NCI-H1930 (cell line): ENCODE measurements at places on chromosomes 7 and 10.

DNA sequence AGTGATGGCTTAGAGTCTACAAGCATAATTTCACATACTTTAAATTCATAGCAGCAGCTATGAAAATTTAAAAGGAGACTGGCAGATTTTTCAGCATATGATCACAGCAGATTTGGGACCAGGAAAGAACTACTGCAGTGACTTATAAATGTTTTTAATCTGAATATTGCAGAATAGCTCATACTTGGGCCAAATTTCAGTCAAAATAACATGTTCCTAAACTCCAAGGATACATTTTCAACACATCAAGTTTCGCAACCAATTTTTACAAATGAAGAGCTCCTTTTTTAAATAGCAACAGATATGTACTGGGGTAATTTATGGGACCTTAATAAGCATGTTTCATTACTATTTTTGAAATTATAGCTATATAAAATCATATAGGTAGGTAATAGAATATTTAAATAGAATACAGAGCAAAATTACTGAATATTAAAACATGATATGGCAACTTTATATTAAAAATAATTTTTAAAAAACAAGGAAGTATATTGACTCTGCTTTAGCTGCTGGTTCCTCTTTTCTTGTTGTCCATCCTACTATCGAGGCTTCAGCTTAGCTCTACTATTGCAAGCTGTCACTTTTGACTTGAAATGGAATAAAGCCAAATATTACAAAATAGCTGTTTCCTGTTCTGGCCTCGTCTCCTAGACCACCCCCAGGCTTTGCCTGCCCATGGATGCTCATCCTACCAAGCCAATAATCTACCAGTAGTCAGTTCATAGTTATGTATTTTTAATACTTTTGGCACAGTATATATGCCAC, 123.1 kb downstream of the NRBF2 start:
- no peak for DNase-seq

GRCh38 chr10:19874190-19874589, 58.0 kb downstream of the PLXDC2 start:
- no peak for DNase-seq

DNA sequence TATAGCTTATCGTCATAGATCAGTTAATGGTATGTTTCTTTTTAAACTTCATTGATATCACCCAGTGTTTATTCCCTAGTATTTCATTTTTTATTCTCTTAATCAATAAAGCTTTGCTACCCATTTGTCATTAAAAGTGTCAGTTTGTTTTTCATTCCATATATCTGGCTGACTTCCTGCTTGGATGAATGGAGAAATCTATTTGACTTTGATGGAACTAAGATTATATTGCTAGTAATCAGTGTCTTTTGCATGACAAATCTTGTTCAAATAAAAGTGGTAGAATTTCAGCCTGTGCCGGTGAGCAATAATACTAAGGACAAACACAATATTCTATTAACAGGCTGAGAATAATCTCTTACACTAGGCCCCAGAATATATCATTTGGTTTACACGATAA, 203.3 kb downstream of the SEC23IP start:
- no peak for DNase-seq

GRCh38 chr7:99459087-99459486, 6.9 kb downstream of the ATP5MF start:
- DNase-seq = no peak

DNA sequence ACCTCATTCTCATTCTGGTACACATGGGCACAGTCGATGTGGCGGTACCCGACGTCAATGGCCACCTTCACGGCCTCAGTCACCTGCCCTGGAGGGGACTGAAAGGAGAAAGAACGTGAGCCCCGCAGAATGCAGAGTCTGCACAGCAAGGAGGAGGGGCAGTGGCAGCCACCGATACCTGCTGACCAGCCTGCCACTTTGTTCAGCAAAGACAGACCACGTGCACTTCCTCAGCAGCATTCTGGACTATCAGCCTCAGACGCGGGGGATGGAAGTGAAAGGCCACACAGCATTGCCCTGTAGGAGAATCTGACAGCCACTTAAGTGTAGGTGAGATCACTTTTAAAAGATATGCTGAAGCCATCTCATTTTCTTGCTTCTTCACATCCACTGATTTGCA, 7.2 kb downstream of the AKR1B1 start:
- no peak for DNase-seq

GRCh38 chr7:133602291-133602690, 349.4 kb downstream of the EXOC4 start:
- no peak for DNase-seq

- no peak for DNase-seq
Measured at GRCh38 chr10:78937800-78938694, 130.7 kb upstream of the ZMIZ1 start.

DNA sequence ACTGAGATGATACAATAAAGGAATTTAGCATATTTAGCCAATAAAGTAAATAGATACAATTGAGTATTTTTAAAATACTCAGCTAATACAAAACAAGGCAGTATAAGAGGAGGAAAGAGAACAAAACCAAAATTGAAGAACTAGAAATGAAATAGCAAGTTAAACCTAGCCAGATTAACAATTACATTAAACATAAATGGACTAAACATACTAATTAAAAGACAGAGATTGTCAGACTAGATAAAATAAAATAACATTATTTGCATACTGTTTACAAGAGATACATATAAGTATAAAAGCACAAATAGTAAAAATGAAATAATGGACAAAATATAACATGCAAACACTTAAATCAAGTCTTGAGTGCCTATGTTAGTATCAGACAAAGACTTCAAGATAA, 517.7 kb upstream of the PHF14 start:
- no peak for DNase-seq

GRCh38 chr7:85471307-85471706, 284.5 kb upstream of the SEMA3D start:
- no peak for DNase-seq

DNA sequence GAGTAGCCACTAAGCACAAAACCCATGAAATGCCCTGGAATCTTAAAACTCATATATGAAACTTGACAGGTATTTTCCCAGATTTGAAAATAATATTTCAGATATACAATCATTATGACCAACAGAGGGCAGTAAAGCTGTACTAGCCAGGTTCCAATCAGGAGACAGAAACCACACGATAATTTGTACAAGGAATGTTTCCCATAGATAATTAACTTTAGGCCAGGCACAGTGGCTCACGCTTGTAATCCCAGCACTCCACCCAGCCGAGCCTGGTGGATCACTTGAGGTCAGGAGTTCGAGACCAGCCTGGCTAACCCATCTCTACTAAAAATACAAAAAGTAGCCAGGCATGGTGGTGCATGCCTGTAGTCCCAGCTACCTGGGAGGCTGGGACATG, 31.0 kb upstream of the NUB1 start:
- no peak for DNase-seq

GRCh38 chr7:50499092-50499491, 48.9 kb upstream of the FIGNL1 start:
- DNase-seq = no peak

DNA sequence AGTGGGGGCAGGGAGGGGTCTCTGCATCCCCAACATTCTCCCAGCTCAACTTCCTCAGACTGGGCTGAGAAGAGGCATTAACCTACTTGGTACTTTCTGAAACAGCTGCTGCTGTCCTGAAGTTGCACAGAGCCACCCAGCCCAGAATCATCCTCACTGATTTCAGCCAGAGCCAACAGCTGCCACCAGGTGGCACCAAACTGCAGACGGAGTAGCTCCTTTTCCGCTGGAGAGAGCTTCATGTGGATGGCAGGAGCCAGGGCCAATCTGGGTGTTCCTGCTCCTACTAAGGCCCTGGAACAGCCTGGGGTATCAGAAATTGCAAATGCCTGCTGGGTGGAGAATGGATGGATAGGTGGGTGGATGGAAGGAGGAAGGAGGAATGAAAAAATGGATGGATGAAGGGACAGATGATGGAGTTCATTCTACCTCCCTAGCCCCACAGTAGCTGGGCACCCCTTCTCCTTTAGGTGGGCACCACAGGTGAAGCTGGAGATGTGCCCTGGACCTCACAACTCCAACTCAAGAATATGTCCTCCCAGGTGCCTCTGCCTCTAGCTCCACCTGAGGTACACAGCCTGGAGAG, 11.8 kb upstream of the DRGX start:
- peak; percentile 12 for DNase-seq

- DNase-seq = no peak
Measured at GRCh38 chr7:20395511-20395910, 64.8 kb downstream of the ITGB8 start.

DNA sequence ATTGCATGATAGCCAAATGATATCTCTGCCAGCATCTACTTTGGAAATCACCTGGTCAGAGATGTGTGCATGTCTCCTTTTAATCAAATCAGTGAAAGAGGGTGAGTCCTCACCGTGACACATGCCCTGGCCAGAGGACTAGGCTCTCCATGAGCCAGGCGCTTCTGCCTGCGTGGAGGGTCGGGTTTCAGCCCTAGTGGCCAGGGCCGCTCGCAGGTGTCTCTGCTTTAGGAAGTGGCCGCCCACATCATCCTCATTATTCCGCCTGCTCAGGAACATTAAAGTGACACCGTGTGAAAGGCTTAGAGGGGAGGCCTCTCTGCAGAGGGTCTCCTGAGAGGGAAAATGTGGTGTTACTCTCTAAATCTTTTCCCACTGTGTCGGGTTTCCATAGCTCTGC, 173.6 kb upstream of the PRKCQ start:
- DNase-seq = no peak

GRCh38 chr7:84999450-84999849, 187.4 kb downstream of the SEMA3D start:
- no peak for DNase-seq

- no peak for DNase-seq
Measured at GRCh38 chr7:112341464-112341863, 108.8 kb upstream of the IFRD1 start.

DNA sequence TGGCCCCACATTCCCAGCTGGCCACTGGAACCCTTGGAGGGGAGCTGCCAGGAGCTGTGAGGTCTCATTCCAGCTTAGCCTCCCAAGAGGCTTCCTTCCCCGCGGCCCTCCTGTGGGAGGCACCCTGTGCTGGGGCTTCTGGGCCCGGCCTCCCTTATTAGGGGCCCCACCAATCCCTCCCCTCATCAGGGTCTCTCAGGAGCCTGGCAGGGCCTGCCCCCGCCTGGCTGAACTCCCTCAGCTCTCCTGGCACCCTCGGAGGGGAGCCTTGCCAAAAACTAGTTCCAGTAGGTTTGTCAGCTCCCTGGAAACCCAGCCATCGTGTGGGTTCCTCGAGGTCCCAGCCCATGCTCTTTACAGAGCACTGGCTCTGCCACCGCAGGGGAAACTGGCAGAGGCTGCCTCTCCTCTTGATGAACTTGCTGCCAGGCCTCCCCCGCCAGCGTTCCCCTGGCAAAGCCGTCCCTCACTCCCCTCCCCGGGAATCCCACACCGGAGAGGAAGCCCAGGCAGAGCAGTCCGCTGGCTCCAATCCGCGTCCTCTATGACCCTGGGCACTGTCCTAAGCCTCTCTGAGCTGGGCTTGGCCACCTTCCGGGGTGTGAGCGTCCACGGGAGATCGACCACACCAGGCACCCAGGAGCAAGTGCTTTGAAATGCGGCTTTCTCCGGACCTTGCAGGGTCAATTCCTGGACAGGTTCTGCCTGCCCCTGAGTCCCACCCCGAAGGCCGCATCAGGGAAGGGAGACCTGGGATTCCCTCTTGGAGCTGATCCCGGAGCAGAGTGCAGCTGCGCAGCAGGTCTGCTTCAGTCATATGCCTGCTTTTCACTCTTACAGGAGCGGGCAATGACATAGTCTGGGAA, 139.8 kb downstream of the ARHGAP22 start:
- DNase-seq = no peak

- no peak for DNase-seq
Measured at GRCh38 chr7:29843093-29843492, 36.8 kb downstream of the WIPF3 start.

GRCh38 chr10:49309691-49310411, 10.9 kb downstream of the C10orf71 start:
- no peak for DNase-seq

- DNase-seq = no peak
Measured at GRCh38 chr10:114228156-114228555, 10.9 kb upstream of the VWA2 start.

DNA sequence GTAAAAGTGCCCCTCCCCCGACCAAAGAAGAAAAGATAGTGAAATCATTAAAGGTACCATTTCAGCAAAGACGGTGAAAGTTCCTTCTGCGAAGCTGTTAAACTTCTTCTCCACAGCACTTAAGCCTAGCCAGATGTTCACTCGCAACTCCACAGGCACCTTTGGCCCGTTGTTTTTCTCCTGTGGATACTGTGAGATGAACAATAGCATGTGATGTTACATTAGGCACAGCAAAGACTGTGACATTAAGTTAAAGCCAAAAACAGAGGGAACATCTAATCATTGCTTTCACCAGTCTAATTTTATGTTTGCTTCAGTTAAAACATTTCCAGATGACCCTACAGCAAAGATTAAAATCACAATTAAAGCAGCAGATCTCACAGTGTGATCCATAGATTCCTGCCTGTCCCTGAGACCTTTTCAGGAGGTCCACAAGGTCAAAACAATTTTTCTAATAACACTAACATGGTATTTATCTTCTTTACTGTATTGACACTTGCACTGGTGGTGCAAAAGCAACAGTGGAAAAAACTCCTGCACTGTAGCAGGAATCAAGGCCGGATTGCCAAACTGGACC, 112.5 kb downstream of the MYOF start:
- no peak for DNase-seq

- DNase-seq = no peak
Measured at GRCh38 chr10:103784089-103784488, 71.3 kb downstream of the SH3PXD2A start.

DNA sequence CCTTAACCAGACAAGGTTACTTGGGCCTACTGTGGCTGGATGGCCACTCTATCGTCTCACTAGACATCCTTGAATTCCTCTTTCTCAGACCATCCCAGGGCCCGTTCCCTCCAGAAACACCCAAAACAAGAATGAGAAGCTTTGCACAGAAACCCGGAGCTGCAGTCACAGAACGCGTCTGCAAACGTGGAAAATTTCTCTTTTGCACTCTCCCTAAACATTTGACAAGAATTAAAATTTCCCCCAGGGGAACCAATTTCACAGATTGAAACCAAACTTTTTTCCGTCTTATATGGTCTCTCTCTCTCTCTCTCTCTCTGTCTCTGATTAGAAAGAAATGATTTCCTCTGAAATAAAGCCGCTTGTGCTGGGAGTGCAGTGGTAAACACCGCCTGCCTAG, 120.7 kb downstream of the MKX start:
- DNase-seq = no peak

- no peak for DNase-seq
Measured at GRCh38 chr10:124211921-124212320, 118.5 kb upstream of the CHST15 start.

DNA sequence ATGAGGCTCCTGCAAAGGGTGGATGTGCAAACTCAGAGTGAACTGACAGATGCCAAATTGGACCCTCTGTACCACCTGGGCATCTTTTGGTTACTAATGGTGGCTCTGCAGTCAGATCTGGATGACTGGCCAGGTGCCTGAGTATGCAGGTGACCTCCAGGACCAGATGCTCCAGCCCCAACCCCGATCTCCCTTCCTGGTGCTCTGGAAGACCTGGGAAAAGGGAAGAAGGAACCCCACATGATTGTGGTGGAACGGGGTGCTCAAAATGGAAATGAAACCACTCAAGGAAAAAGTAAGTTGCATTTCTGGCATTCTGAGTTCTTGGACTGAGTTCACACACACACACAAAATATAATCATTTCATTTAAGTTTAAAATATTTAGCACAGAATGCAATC, 9.8 kb upstream of the AEBP1 start:
- no peak for DNase-seq
